ENCODE measurements at places on chromosomes 13 and 19. TPM values are rescaled to one million over a fixed set of nuclear protein-coding genes. Genes with fewer than 3 reads are reported as not detected.

The SIAH3 gene
- not detected for total RNA-seq

The SIGLECL1 gene
- total RNA-seq, result not detected

The SKA3 gene
- total RNA-seq, result 13.0 TPM

The AMER2 gene
- total RNA-seq, result not detected

The GRK1 gene
- total RNA-seq, result not detected

The EMP3 gene
- 185 TPM for total RNA-seq

The TOMM40 gene
- 31.8 TPM for total RNA-seq

The ICAM4 gene
- 0.29 TPM for total RNA-seq

The HSPB6 gene
- total RNA-seq, result 9.1 TPM

The ZNF763 gene
- 2.5 TPM for total RNA-seq

The ZNF610 gene
- 2.9 TPM for total RNA-seq

- peak; percentile 35 for DNase-seq
Observed at GRCh38 chr19:7977723-7978040, 27.8 kb downstream of the ELAVL1 start.

DNA sequence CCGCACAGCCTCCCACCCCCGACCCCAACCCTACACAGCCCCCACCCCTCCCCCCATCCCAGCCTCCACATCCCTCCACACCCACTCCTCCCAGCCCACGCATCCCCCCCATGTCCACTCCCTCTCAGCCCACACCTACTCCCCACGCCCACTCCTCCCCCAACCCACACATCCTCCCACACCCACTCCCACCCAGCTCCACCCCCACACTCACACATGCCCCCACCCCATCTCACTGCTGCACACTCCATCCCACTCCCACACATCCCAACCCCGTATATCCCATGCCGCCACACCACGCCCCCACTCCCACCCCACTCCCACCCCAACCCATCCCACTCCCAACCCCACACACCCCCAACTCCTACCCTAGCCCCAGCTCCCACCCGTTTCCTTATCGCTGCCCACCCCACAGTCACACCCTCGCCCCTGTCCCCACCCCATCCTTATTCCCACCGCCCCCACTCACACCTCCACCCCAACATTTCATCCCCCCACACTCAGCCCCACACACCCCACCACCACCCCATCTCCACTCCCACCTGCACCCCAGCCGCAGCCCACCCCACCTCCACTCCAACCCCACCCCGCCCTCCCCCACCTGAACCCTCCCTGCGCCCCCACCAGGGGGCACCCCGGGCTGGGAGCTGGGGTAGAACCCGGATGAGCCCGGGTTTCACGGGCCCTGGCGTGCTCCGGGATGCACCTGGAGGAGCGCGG lies 809 bp downstream of the TDRD12 start:
- DNase-seq, result peak; percentile 71

- no peak for DNase-seq
Observed at GRCh38 chr13:44280456-44280855, 93.2 kb upstream of the SERP2 start.

DNA sequence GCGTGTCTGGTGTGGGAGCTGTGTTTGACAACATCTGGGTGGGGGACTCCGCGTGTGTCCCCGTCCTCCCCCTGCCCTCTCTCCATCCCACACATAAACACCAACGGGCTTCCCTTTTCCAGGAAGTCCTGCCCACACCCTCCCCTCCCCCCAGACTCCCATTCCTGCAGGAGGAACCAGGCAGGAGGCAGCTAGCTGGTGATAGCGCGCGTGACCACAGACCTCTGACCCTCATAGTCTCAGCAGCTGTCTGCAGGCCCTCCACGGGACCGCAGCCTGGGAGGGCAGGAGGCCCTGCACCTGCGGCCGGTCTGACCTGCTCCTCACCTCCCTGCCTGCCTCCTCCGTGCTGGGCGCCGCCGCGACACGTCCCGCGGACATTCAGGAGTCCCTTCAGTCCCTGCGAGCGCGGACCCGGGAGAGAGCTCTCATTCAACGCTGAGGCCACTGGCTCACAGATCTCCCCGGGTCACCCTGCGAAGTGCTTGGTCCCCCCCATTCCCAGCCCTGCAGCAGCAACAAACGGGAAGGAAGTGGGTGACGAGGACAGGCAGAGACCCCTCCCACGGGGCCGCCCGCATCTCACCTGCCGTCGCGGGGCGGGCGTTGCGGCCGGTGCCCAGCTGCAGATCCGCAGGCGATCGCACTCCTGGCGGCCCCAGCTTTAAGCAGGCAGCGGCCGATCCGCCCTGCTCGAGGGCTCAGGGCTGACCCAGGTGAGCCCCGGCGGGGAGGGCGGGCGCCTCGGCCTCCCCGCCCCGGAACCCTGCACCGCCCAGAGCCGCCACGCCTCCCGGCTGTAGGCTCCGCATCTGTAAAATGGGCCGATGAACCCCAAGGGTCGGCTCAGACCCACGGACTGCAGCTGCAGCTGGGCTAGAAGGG lies 1.1 kb upstream of the ACP5 start:
- peak; percentile 65 for DNase-seq

- DNase-seq, result no peak
Observed at GRCh38 chr19:18982669-18983068, 41.7 kb upstream of the HOMER3 start.

DNA sequence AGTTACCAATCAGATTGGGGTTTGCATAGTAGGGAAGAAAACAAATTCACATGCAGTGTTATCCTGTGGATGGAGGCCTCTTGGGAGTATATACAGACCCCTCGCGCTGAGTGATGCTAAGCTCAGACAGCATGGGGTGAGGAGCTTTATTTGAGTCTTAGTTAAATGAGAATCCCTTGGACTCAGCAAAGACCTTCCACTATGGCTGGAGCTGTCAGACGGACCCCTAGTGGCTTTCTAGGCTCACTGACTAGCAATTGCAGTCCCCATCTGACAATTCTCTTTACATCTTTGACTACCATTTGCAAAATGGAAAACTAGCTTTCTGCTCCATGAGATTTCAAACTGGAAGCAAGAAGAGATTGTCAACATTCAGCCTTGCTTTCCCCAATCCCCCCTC lies 90.4 kb downstream of the STOML3 start:
- no peak for DNase-seq

GRCh38 chr19:29596885-29597525 lies 9.1 kb upstream of the POP4 start:
- no peak for DNase-seq

DNA sequence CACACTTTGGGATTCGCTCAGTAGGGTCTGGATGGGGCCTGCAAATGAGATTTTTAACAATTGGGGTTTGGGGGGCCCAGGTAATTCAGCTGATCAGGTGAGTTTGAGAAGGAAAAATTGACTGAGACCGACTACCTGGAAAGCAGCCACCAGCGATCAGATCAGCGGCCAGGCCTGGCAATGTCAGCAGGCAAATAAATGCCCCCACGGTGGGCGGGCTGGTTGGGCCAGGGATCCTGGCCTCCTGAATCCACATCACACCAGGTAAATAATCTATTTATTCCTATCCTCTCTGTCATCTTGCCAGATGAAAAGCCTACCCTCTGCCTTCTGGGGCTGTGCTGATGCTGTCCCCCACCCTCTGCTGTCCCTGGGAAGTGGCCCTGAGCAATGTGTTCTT lies 9.4 kb downstream of the NAPA start:
- DNase-seq, result peak; percentile 62

- no peak for DNase-seq
Observed at GRCh38 chr19:34109596-34109995, 62.7 kb upstream of the LSM14A start.

GRCh38 chr13:44191504-44192171 lies 182.0 kb upstream of the SERP2 start:
- DNase-seq, result no peak

DNA sequence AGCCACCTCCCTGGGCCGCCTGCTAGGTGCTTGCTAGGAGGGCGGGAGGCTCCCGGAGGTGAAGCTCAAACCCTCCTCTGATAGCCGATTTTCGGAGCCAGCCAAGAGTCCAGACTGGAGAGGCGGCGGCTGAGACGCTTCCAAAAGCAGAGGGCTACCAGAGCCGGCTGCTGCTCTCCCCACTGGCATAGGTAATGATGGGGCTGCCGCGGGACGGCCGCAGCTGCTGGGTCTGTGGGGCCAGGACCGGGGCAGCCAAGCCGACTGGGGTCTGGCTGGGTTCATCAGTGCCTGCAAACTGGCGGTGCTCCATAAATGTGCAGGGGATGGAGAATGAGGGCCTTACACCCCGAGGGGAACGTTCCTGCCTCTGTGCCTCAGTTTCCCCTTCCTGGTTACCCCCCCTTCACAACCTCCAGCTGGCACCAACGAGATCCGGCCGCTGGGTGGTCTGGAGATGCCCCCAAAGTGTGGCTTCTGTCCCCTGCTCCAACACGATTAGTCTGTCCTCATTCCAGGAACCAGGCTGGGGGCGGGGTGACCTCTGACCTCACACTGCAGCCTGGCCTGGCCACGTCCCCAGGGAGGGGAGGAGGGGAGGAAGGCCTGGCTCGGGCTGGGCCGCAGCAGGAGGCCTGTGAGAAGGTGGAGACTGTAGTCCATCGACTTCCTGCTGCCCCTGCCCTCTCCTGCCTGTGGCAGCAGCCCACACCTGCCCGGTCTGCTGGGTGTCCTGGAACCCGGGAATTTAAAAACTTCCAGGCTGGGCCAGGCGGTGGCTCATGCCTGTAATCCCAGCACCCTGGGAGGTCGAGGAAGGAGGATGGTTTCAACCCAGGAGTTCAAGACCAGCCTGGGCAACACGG lies 3.8 kb upstream of the WDR18 start:
- peak; percentile 93 for DNase-seq

- DNase-seq, result no peak
Observed at GRCh38 chr13:55516610-55517009, 1624.1 kb upstream of the PRR20A start.

GRCh38 chr19:4019578-4019977 lies 12.0 kb downstream of the PIAS4 start:
- peak; percentile 61 for DNase-seq

DNA sequence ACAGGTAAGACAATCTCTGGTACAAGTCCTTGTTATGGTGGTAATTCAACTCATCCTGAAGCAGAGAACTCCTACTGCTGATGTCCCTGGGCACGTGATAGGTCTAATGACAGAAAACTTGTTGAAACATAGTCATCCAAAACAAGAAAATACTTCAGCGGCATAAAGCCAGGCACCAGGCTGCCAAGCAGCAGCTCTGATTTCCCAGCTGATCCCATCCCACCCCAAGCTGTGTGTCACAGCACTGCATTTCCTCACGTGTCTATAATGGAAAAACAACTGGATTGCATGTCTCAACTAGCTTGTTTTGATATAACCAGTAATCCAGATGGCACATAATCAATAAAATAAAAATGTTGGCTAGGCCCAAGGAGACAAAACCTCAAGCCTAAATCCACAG lies 64.8 kb downstream of the MIPEP start:
- DNase-seq, result no peak

- DNase-seq, result no peak
Observed at GRCh38 chr19:41638641-41639081, 11.8 kb upstream of the CEACAM4 start.

DNA sequence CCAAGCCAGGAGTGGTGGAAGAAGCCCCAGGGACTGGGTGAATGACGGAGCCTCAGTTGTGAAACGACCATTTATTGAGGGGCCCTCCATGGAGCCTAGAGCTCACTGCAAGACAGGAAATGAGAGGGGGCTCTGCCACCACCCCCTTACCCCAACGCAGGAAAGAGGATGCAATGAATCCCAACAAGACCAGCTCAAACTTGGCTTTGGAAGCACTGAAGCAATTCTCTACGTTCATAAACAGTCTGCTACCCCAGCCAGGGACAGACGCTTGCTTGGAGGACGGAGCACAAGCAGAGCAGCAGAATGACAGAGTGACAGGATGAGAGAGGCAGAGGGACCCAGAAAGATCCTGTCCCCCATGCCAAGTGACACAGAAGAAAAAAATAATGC lies 1.0 kb downstream of the PRKACA start:
- DNase-seq, result peak; percentile 31

DNA sequence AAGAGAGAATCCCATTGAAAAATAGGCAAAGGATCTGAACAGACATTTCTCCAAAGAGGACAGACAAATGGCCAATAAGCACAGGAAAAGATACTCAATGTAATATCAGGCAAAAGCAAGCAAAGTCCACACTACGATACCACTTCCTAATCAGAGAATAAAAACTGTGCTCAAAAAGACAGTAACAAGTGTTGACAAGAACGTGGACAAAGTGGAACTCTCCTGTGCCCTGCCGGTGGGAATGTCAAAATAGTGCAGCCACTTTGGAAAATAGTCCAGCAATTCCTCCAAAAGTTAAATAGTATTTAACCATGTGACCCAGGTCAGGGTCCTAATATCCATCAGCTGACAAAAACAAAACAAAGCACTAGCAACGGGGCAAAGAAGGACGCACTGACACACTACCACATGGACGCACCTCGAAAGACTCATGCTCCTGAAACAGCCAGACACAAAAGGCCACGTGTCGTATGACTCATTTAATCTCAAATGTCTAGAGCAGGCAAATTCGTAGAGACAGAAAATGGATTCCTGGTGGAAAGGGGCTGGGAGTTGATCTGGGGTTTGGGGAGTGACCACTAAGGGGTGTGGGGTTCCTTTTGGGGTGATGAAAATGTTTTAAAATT lies 5.2 kb downstream of the MIER2 start:
- peak; percentile 31 for DNase-seq

DNA sequence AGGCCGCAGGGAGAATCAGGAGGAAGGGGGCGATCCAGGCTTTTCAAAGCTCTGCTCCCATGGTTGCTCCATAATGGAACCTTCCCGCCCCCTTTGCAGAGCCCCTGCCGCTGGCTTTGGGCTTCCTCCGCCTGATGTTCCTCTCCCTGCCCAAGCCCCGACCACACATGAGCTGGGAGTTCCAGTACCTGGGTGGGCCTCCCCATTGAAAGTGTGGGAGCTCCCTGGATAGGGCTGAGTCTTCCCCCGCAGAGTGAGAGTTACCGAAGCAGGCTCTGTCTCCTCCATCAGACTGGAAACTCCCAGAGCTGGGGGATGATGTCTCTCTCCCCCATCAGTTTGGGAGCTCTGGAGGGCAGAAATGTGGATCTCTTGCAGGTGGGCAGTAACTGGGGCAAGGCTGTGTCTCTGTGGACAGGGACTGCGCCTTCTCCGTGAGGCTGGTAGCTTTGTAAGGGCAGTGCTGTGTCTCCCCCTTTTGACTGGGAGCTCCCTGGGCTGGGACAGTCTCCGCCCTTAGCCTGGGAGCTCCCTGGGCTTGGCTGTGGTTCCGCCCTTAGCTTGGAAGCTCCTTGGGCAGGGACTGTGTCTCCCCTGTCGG lies 722 bp downstream of the DCAF15 start:
- peak; percentile 99 for DNase-seq

GRCh38 chr19:38224014-38224862 lies at the start of gene DPF1:
DPF1 (minus strand) TSS chr19:38224222; CDS start chr19:38224142, 80 bp downstream.
- DNase-seq, result peak; percentile 100

DNA sequence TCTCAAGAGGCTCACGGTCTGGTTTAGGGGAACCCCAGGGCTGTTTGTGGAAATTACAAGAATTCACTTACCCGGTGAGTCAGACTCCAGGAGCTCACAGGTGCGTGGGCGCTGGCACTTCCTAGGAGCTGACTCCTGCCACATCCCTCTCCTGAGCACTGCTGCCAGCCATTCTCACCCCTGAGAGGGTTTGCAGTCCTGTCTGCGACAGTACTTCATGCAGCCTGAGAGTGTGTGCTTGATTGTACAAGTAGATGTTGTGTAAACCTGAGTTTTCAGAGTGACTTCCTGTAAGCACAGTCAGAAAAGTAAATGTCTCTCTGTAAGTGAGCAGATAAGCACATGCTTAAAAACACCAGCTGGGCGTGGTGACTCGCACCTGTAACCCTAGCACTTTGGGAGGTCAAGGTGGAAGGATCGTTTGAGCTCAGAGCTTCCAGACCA lies 8.1 kb downstream of the MRPL4 start:
- DNase-seq, result peak; percentile 63
